Stimulated activated CD8-positive, alpha-beta memory T cell treated with anti-CD3 and anti-CD28 coated beads, Interleukin-2, amount 100 ng/mL, for 48 hours (primary cell): ENCODE measurements at places on chromosomes 3 and 15.

DNA sequence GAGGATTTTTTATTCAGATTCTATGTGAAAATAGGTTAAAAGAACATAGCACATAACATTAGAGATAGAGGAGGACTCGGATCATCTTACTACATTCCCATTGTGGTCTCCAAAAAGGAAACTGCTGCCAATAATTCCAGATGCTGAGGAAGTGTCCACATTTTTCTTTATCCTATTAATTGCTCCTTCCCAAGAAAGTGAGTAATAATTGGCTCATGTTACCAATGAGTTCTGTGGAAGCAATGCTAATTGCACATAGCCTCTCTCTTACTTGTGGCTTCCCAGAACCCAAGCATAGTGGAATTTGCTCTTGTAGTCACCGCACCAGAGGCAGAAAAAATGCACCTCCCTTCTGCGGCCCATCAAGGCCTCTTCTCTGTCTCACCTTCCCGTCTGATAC, 208.4 kb downstream of the PLOD2 start:
- DNase-seq: no peak

DNA sequence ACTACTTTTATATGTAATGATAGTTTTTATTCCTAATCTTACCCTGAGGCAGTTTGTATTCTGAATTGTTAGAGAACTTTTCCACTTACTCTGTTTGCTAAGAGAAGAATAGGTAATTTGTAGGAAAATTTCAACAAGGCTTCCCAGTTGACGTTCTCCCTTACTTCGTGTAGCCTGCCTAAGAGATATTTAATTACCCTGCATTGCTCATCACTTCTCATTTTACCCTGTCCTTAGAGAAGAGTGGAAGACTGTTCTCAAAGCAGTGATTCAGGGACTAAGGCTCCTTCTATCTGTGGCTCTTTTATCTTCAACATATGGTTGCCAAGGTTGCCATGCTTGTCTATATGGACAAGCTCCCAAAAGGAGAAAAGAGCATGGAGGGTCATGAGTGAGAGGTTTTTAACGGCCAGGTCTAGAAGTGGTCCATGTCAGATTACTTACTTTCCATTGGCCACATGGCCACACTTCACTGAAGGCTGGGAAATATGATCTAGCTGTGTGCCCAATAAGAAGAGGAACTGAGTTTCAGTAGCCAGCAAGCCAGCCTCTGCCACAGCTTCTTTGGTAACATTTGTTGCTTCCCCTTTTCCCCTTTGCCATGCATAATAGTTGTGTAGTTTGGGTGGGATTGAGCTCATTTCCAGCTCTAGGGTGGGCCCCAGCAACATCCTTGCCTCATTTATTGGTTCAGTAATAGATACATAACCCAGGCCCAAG, 22.1 kb downstream of the PDE8A start:
- no peak for DNase-seq

DNA sequence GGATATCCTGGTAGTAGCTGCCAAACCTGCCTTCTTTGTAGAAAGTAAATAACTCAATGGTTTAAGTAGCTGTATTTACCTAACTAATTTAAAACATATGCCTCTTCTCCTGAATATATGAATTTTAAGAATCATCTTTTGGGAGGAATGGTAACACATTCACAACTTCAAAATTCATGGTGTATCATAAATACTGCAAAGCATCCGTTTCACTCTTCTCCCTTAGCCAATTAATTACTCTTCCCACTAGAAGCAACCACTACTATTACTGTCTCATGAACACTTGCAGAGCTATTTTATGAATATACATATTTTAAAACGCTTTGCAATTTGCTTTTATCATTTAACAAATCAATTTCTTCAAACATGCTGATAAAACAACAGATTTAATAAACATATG, 59.0 kb upstream of the USP50 start:
- no peak for DNase-seq

GRCh38 chr3:160566499-160566898, 1.1 kb upstream of the KPNA4 start:
- no peak for DNase-seq
